ENCODE measurements at places on chromosomes 6 and 20.

DNA sequence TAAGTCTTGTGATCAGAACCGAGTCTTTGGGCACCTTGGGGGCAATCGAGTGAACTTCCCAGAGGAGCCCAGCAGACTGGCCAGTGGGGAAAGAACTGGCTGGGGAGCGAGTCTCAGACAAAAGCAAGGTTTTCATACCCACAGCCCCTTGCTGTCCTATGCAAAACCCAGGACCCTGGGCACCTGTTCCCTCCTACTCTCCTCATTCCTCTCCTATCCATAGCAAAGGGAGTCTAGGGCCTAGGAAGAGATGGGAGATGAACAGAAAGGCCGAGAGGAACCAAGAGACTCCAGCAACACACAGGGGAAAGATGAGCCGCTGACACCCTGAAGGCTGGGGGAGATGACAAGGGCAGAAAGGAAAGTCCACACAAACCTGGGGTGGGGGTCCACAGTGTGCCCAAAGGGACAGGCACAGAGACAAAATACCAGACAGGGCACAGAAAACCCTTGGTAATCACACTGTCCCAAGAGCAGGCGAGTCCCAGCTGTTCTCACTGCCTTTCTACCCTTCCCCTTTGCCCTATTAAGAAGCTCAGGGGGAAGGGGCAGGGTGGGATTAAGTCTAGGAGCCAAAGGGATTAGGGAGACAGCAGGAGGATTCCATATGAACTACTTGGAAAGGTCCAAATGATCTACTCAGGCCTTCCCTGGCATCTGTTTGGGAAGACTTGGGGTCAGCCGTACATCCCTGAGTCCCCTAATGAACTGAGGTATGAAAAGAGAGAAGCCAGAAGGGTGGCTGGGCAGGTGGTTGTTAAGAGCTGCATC, 6.5 kb downstream of the PPP1R18 start:
- no peak for DNase-seq

GRCh38 chr6:52983159-52983848, 11.8 kb downstream of the GSTA4 start:
- DNase-seq: no peak

DNA sequence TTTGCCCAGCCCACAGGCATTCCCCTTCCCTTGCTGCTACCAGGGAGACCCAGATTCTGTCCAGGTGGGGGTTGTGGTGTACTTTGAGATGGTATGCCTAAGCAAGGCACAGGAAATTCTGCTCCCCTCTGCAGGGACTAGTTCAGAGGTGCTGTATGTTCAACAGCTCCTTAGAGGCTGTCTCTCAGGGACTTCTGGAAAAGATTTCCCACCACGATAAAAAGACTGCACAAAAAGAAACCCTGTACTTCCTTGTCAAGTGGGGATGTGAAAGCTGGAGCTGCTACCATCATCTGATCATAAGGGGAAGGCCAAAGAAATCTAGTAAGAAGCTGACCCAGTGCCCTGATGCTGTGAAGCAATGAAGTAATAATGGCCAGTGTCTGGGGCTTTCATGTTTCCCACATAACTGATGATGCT, 51.5 kb upstream of the SMIM29 start:
- no peak for DNase-seq

DNA sequence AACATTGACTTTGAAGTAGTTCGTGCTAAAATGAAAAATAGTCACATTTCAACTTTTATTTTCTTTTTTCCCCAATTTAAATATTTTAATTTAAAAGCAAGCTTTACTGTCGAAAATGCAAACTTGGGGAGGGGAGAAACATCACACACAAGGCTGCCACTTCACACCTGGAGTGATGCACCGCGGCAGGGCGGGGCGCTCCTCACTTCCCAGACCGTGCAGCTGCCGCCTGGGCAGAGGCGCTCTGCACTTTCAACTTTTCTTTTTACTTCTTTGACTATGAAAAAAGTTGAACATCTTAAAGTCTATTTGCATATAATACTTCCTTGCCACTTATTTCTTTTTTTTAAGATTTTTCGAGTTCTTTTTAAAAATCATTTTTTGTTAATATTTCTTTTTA, 993.3 kb upstream of the GJE1 start:
- no peak for DNase-seq

GRCh38 chr20:51420111-51420510, 122.4 kb downstream of the NFATC2 start:
- DNase-seq: no peak

GRCh38 chr20:50478162-50478990, 31.8 kb upstream of the PTPN1 start:
- DNase-seq: peak; percentile 72

GRCh38 chr6:41039060-41039998, at the start of gene UNC5CL:
TSS of gene UNC5CL (minus strand) at chr6:41039221. CDS start at chr6:41035074, 4,147 bp downstream.
- DNase-seq: peak; percentile 42

- no peak for DNase-seq
Observed at GRCh38 chr20:33827634-33828325, 16.6 kb downstream of the CHMP4B start.

- DNase-seq: no peak
Observed at GRCh38 chr20:53910351-53911002, 159.9 kb downstream of the BCAS1 start.

- no peak for DNase-seq
Observed at GRCh38 chr20:37142708-37143107, 36.4 kb upstream of the RPN2 start.
